ENCODE measurements at places on chromosomes 3 and 15.

DNA sequence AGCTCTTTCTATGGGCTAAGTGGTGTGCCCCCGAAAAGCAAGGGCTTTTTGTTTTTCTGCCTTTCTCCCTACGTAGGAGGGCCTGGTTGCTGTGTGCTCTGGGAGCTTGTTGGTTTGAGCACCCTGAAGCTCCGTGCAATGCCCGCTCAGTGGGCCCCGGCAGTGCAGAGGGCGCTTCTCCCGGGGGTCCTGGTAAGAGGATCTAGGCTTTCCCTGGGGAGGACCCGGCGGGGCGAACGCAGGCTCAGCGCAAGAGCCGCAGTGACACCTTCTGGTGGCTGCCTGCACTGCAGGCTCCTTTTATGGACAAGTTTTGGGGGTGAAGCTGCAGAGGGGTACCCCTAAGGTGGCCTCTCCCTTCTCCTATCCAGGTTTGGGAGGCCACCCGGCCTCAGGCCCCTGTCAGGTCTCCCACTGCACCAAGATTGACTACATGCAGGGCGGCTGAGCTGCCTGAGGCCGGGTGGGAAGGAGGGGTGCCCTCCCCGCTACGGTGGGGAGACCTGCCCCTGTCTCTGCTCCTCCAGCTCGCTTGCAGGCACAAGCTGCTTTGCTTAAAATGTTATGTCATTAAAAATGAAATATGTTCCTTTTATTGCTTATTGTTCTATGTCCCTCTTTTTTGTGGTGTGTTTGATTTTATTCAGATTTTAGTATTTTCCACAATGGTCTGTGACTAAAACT lies 387.9 kb downstream of the GABRG3 start:
- DNase-seq, result no peak

GRCh38 chr3:57048728-57049127 lies 11.7 kb upstream of the SPATA12 start:
- DNase-seq, result no peak

DNA sequence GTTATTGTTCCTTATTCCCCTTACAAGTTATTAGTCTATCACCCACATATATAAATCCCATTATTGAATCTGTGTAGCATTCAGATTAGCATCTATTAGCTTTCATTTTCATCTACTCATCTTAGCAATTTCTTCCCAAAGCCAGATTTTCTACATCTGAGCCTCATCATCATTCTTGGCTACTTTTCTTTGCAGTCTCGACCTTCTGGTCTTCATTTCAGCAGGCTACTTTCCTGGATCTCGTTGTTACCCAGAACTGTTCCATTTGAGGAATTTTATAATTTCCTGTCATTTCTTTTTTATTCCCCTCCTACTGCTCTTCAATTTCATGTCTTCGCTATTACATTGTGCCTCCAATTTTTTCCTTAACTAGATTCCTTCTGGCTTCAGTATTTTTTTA lies 51.8 kb downstream of the SPRED1 start:
- DNase-seq, result no peak

GRCh38 chr3:67458896-67459530 lies 195.4 kb downstream of the SUCLG2 start:
- DNase-seq, result peak; percentile 3

DNA sequence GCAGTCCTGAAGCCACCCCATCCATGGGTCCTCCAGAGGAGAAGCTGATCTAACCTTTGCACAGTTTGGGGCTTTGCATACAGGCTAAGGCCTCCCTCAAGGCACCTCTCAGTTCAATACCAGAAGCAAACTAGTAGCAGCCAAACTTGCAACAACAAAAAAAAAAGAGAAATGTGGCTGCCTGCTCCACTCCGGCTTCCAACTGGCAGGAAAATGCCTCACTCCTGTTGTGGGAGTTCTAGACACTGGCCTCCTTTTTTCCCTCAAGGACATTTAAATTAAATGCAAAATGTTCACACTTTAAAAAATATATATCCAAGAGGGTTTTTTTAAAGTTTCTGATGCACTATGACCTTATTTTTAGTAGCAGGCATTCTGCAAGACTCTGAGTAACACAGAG lies 216.0 kb upstream of the TPM1 start:
- no peak for DNase-seq

- no peak for DNase-seq
These were observed 88.4 kb downstream of the RAP2B start for GRCh38 chr3:153250446-153250845.

GRCh38 chr15:58512522-58512921 lies 80.7 kb downstream of the LIPC start:
- DNase-seq, result no peak

DNA sequence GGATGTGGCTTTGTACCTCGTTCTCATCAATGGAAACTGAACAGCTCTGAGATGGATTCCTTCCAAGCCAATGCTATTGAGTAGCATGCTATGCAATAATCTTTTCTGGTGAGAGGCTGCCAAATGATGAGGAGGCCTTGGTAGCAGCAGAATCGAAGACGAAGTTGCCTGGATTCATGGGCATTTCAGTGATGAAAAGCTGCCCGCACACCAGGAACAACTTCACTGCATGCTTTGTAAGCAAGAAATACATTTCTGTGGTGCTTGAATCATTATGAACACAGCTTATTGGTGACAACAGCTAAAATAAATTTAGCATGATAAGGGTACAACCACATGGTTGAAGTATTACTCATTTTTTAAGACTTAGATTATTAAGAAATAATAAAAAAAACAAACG lies 246.8 kb upstream of the ROBO1 start:
- DNase-seq, result no peak

DNA sequence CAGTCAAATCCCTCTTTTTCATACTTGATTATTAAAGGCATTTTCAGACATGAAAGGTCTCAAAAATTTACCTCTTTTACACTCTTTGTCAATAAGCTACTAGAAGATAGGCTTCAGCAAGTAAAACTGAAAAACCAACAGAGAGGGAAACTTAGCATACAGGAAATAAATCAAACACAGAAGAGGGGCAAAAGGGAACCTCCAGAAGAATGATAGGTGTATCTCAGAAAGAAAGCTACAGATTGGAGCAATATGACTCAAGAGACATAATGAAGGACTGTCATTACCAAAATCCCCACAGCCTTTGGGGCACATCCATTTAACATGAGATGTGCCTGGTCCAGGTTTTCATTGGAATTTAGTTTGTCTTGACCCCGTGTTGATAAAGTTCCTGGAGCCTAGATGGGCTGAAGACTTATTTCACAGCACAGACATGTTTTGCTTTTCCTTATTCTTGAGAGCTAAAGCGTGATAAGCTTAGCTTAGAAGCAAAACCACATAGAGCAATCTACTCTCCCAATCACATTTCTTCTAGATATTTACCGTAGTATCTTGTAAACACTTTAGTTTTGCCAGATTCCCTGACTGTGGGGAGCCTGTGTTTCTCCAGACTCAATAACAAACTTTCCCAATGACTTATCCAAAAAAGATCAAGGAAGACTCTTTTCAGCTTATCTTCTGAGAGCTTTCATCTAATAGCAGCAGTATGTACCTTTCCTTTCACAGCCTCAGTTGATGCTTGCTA lies 11.7 kb downstream of the LRRFIP2 start:
- no peak for DNase-seq

GRCh38 chr3:9649791-9650521 lies 651 bp downstream of the MTMR14 start:
- no peak for DNase-seq

GRCh38 chr15:64622410-64623260 lies 152.8 kb downstream of the RBPMS2 start:
- no peak for DNase-seq

GRCh38 chr3:172654470-172654869 lies 56.4 kb downstream of the NCEH1 start:
- no peak for DNase-seq

GRCh38 chr3:49454458-49454857 lies 15.6 kb upstream of the DAG1 start:
- DNase-seq, result no peak

DNA sequence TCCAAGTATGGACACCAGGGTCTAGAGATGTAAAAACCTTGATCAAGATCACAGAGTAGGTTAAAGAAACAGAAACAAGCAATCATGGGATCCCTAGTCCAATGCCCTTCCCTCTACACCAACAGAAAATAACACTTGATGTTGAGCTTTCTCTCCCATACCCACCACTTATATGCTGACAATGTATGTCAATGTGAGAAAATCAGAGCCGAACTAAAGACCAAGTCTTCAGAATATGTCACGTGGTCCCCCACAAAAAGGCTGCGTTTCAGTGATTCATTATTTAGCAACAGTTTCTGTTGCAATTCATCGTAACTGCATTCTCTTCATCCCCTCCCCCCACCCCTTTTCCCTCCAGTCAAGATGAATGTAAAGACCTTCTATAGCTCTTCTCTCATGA lies 278.9 kb upstream of the STT3B start:
- no peak for DNase-seq

- DNase-seq, result no peak
These were observed 1109.2 kb upstream of the ALCAM start for GRCh38 chr3:104257486-104257885.

DNA sequence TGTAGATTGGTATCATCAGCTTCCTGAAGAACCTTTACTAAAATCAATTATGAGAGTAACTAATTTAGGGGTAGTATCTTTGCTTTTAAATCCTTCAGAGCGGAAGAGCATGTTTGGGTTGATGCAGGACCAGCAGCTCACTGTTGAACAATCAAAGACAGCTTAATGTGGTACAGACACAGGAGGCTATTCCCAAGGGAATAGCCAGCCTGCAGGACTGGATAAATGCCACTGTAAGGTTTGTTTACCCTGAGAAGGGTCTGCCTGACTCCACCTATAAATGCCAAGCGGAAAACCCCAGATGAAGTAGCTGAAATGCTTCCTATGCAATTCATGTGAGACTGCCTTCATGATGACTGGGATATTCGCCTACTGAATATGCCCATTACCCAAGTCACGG lies 16.0 kb upstream of the STAC start:
- no peak for DNase-seq

DNA sequence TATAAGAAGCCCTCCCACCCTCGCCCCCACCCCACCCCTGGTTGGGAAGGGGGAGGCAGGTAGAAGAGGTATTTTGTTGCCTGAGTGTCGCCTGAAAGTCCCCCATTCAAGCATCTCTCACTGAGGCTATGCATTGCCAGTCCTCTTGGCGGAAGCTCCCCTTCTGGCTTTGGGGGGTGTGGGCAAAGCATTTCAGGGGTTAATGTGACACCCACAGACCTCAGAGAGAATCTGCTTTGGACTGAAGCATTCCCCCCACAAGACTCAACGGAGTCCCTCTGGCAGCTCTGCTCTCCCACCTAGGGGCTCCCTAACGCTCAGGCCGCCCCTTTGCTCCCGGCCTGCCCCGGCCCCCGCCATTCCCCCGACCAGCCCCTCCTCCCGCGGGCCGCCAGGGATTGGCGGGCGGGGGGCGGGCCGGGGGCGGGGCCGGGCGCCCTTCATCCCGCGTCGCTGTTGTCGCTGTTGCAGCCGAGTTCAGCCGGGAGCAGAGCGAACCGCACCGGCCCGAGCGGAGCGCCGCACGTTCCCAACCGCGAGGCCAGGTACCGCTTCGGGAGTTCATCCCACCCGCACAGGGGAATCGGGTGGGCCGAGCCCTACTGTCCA lies at the start of gene SLC38A3:
SLC38A3 (plus strand) TSS at position 468 of the 609 bp plus-strand sequence. CDS start 8,929 bp downstream, outside the sequence.
- DNase-seq, result no peak

- DNase-seq, result no peak
These were observed 553 bp upstream of the RTP4 start for GRCh38 chr3:187367561-187368103.

DNA sequence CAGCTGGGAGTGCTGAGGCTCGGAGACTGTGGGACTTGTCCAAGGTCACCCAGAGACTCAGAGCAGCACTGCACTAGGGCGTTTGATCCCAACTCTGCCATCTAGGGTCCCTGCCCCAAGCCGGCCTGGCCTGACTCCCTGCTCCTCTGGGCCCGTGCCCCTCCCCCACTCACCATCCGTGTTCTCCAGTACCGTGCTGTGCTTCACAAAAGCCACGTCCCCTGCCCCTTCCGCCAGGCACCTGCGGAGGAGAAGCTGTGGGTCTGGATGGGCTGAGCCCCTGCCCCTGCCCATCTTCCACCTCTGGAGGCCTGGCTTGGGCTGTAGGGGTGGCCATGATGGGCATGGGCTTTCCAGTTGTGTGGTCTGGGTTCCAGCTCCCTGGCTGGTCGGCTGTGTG lies 8.4 kb downstream of the MELTF start:
- DNase-seq, result no peak

- no peak for DNase-seq
These were observed 87.3 kb downstream of the TFG start for GRCh38 chr3:100796556-100796955.

DNA sequence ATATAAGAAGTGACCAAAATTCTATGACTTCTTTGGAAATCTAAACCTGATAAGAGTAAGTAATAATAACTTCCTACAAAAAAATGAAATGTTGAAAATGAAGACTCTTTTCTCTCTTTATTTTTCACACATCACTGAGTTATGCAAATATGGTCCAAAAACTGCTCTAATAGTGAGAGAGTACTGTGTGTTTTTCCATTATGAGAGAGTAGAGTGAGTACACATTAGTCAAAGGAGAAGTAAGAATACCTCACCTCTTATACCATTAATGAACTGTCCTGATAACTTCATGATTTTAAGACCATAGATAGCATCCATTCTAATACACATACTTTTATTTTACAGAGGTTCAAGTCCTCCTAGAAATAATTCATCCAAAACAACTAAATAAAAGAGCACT lies 1310.2 kb downstream of the SI start:
- DNase-seq, result no peak

- DNase-seq, result no peak
These were observed 109.1 kb downstream of the IQSEC1 start for GRCh38 chr3:12963922-12964701.

DNA sequence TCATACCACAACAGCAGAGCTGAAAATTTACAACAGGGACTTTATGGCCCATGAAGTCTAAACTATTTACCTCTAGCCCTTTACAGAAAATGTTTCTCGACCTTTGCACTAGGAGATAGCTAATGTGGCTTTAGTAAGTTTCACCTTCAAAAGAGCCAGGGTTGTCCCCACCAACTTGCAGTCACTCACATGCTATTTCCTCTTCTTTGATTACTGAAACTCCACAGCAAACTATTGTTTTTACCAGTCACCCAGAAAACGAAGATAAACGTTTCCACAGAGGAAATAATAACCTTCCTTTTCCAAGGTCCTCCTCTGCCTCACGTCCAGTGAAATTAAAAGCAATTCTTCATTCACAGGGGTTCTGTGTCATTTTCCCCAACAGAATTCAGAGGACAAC lies 48.2 kb downstream of the WWTR1 start:
- no peak for DNase-seq

GRCh38 chr3:49563040-49563578 lies 8.8 kb downstream of the BSN start:
- no peak for DNase-seq

DNA sequence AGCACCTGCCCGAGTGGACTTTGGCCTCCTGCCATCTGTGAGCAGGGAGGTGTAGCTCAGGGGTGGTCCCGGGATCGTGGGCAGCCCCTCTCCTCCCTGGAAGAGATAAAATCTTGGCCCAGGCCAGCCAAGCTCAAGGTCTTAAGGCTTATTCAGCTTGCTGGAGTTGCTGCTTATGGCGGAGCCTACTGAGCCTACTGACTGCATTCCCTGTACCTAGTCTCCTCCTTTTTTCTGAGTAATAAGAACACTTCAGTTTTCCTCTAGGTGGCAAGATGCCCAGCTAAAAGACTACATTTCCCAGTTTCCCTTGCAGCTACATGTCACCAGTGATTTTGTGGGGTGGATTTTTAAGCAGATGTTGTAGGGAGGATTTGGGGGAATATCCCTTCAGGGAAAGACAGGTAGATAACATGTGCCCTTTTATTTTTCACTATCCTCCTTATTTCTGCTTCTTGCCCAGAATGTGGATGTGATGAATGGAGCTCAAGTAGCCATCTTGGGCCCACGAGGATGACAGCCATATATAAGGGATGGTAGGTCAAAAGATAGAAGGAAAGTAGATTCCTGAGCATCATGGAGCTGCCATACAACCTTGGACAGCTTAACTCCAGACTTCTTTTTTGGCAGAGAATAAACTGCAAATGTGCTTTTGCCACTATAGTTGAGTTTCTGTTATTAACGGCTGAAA lies 41.4 kb upstream of the INSYN1 start:
- no peak for DNase-seq

All from NCI-H1694 (cell line).